Fibroblast of upper back skin (primary cell): ENCODE measurements at places on chromosomes 16 and 17.
A peak's percentile ranks its signal among the peaks of the same experiment; 100 is the strongest.

GRCh38 chr16:71480956-71481355 is 8.2 kb downstream of the ZNF19 start:
- DNase-seq = no peak

GRCh38 chr17:37384560-37385149 is 8.9 kb downstream of the C17orf78 start:
- no peak for DNase-seq

DNA sequence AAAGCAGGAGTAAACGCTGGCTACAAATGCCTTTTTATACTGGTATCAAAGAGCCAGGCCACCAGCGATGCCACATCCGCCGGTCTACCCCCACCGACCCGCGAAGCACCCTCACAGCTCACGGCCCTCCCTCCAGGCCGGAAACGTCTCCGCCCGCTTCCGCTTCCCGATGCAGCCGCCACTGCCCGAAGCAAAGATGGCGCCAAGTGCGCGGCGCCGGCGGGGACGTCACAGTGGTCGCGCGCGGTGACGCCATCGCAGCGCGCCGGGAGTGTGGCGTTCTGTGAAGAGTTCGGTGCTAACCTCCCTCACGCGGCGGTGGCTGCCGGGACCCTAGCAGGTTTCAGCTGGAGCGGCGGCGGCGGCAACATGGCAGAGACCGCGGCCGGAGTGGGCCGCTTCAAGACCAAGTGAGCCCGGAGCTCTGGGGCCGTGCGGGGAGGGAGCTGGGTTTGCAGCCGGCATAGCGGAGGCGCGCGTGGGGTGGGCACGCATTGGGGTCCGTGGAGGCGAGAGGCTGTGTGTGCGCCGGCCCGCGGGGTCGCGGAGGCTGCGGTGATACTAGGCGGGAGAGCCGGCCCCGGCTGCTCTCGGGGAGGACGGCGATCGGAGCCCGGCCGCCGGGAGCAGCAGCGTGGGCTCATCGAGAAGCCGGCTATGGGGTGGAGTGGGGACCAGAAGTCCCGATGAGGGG is at the start of gene TBL3:
Gene TBL3 (plus strand): TSS at position 258 of the 694 bp plus-strand sequence. CDS start 112 bp downstream, at position 370.
- DNase-seq = peak; percentile 95

GRCh38 chr17:48003417-48004151 is 32.7 kb downstream of the CDK5RAP3 start:
- peak; percentile 69 for DNase-seq

GRCh38 chr16:80123189-80123588 is 417.6 kb upstream of the DYNLRB2 start:
- peak; percentile 64 for DNase-seq

- DNase-seq = no peak
Observed at GRCh38 chr17:63132459-63132911, 166.4 kb downstream of the TANC2 start.

GRCh38 chr17:61867033-61867432 is 3.7 kb upstream of the BRIP1 start:
- DNase-seq = no peak

DNA sequence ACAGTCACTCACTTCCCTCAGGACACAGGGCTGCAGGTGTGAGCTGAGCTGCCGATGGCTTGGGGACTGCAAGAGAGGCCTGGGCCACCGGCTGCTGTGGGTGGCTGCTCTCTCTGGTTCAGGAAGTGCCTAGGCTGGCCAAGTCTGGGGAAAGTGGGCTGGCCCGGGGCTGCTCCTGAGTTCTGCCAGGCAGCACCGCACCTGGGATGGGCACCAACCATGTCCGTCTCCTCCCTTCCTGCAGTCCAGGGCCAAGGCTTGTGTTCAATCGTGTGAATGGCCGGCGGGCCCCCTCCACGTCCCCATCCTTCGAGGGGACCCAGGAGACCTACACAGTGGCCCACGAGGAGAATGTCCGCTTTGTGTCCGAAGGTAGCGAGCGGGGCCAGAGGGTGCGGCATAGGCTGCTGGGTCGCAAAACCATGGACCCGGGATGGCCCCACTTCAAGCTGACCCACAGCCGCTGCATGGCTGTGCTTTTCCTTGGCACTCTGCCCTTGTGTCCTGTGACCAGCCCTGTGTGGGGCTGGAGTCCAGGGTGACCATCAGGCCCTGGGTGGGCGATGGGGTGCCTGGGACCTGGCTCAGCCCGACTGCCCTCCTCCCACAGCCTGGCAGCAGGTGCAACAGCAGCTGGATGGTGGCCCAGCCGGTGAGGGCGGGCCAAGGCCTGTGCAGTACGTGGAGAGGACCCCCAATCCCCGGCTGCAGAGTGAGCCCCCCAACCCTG is 1.8 kb upstream of the WDR90 start:
- DNase-seq = no peak

- DNase-seq = no peak
Observed at GRCh38 chr16:68090130-68090529, 5.0 kb downstream of the NFATC3 start.
